ENCODE measurements at places on chromosomes 12 and 14.

GRCh38 chr14:59278111-59278510, 89.6 kb downstream of the DAAM1 start:
- no peak for DNase-seq

DNA sequence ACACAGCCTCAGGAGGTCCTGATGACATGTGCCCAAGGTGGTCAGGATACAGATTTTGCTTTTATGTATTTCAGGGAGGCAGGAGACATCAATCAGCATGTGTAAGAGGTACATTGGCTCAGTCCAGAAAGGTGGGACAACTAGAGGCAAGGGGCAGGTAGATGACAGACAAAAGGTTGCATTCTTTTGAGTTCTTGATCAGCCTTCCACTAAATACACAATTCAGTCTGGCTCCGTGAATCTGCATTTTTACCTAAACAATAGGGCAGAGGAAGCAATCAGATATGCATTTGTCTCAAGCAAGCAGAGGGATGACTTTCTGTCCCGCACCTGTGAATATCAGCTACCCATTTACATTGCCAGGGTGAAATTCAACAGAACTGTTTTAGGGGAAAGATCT, 178.6 kb downstream of the KSR2 start:
- no peak for DNase-seq

DNA sequence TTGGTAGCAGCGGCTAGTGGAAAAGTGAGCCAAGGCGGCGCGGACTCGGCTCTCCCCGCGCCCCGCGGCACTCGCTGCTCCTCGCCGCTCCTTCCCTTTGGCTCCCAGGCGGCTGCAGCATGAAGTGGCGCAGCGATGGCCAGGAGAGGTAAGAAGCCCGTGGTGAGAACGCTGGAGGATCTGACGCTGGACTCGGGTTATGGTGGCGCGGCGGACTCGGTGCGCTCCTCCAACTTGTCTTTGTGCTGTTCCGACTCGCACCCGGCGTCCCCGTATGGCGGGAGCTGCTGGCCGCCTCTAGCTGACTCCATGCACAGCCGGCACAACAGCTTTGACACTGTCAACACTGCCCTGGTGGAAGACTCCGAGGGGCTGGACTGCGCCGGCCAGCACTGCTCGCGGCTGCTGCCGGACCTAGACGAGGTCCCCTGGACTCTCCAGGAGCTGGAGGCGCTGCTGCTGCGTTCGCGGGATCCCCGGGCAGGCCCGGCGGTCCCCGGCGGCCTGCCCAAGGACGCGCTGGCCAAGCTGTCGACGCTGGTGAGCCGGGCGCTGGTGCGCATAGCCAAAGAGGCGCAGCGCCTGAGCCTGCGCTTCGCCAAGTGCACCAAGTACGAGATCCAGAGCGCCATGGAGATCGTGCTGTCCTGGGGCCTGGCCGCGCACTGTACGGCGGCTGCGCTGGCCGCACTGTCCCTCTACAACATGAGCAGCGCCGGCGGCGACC, 225.6 kb upstream of the CRY1 start:
- peak; percentile 62 for DNase-seq

GRCh38 chr12:12682284-12682683, 13.7 kb downstream of the GPR19 start:
- no peak for DNase-seq

- DNase-seq, result no peak
These were observed 40.0 kb downstream of the FBRSL1 start for GRCh38 chr12:132529906-132530305.

DNA sequence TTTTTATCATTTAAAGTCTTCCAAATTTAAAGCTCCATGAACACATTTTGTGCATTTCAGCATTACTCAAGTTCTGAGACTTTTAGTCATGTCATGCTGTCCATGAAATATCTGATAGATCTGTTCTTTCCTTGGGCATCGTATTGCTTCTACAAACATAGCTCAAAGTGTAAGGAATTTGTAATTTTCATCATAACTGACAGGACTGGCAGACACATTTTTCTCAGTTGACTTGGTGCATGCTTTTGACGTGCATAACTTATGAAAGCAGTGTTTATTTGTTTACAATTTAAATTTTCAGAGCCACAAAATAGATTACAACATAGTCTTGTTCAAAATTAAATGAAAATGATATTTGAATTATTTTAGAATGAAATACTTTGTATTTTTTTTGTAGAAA, 812.1 kb upstream of the NOVA1 start:
- no peak for DNase-seq

- DNase-seq, result no peak
These were observed 102.0 kb downstream of the HMGA2 start for GRCh38 chr12:65926119-65926908.

DNA sequence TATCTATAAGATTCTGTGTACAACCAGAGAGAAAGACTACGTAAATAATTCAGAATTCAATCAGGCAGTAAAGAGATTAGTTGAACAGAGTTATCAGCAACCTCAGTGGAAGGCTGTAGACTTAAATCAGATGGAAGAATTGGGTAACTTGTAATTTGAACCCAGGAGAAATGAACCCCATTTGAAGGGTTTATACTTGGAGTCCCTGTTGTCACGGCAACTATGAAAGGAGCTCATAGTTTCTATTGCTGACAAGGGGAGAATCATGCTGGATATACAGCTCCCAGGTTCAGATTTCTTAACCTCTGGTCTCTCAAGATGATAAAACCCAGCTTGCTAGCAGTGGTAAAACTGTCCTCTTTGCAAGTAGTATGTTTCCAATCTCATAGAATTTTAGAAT, 54.4 kb upstream of the BMP4 start:
- no peak for DNase-seq

DNA sequence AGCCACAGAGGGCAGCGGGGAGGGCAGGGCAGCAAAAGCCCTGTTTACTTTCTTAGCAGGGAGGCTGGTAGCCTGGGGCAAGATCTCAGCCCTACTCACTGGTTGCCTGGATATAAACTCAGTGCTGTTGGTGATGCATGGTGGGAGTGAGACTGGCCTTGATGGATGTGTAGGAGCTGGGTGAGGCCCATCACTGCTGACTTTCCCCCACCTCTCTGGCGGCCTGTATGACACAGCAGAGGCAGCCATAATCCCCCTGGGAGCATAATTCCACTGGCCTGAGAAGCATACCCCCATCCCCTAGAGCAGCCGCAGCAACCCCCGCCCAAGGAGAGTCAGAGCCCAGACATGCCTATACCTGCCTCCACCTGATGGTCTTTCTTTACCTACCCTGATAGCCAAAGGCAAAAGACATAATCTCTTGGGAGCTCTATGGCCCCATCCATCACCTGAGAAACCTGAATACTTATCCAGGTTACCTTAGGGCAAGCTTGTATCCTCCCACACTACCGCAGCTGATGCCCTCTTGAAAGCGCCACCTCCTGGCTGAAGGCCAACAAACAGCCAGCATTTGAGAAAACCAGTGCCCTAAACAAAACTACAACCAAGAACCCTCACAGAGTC, 59.3 kb downstream of the DNAI7 start:
- no peak for DNase-seq

GRCh38 chr14:50725761-50726160, 57.7 kb upstream of the SAV1 start:
- no peak for DNase-seq

GRCh38 chr14:78758333-78758732, 588.2 kb downstream of the NRXN3 start:
- no peak for DNase-seq

DNA sequence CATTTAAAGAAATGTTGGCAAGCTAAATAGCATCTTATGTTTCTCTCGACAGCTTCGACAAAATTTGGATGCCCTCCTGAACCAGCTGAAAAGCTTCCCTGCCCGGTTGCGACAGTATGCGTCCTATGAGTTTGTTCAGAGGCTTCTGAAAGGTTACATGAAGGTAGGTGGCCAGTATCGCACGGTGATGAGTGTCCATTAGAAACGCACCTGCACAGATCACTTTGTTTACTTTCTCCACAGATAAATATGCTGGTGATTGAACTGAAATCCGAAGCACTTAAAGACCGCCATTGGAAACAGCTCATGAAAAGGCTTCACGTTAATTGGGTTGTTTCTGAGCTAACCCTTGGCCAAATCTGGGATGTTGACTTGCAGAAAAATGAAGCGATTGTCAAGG, 36.5 kb downstream of the DYNC1H1 start:
- no peak for DNase-seq

DNA sequence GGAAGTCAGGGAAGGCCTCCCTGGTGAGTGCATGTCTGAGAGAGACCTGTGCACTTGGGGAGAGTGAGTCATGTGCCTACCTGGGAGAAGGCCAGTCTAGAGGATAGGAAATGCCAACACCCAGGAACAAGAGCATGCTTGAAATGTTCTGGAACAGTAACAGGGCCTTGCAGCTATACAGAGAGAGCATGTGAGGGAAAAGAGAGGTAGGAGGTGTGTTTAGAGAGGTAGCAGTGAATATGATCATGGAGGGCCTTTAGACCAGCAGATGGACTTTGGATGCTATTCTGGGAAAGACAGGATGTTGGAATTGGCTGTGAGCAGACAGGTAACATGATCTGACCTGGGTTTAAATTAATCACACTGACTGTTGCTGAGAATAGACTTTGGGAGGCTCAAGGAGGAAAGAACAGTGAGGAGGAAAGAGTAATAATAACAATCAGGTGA, 1143.6 kb downstream of the FLRT2 start:
- no peak for DNase-seq

DNA sequence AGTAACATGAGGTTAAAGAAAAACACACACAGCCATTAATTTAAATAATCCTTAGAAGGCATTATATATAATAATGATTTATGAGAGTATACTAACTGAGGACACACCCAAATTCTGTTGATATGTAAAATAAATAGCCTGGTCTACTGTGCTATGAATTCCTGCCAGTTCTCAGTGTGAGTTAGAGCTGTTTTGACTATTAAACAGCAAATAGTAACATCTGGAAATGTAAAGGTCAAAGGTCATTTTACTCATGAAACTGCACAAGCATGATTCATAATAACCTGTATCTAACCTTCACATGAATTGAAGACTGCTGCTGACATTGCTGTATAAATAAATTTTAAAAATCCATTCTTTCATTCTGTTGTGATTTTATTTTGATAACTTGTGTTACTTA, 966.7 kb downstream of the SLC6A15 start:
- DNase-seq, result no peak

DNA sequence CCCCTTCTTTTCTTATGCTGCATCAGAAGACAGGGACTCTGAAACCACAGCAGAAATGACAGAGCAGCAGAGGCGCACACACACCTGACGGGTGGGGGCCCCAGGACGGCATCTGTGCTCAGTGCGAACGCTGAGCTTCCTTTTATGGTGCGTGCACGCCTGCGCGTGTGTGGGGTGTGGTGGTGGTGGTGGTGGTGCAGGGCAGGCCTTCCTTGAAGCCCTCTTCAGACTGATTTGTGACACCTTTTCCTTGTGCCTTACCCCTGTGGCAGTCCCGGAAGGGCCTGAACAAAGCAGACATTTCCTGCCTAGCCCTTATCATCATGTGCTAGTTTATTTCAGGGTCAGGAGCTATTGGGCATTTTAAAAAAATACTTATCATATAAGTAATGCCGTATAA, 75.7 kb downstream of the TSPAN9 start:
- no peak for DNase-seq

DNA sequence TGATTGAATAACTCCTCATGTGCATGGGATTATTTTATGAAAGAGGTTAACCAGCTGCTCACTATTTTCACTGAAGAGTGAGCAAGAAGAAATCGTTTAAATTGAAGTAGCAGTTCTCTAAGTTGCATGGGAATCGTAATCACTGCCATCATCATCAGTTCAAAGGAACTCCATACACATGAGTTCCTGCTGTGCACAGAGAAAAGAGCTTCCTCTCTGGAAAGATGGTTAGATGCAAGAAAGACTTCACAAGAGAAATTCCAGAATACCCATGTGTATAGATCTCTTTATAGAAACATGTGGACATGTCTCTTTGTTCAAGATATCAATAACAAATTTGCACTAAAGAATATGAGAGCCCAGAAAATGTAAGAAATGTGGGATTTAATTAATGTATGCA, 291.3 kb downstream of the PDZRN4 start:
- no peak for DNase-seq

GRCh38 chr12:23569356-23569755, 380.1 kb downstream of the SOX5 start:
- DNase-seq, result no peak

DNA sequence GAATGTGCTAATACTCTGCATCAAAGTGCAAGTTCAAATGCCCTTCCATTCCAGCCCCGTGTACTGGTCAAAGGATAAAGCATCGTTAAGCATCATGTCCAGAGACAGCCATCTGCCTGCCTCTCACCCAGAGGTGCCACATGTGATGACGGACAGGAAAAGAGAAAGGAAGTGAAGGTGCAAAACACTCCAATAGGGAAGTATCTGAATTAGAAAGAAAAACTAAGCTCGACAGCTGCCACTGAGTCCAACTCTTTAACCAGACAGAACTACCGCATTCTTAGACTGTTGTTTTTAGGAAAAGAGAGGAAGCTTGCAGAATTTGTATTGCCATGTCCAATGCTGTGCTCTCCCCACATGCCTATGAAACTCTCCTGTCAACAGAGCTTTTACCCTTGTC, 465.0 kb upstream of the SOX5 start:
- DNase-seq, result no peak

GRCh38 chr12:2687726-2688125, 107.0 kb upstream of the FKBP4 start:
- no peak for DNase-seq

DNA sequence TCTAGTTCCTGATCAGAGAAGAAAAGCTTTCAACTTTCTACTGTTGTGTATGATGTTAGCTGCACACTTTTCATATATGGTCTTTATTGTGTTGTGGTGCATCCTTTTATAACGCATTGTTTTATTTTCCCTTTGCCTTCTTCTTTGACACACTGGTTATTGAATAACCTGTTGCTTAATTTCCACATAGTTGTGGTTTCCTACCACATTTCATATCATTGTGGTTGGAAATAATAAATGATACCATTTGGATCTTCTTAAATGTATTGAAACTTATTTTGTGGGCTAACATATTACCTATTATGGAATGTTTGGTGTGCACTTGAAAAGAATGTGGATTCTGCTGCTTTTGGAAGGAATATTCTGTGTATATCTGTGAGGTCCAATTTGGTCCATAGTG, 64.9 kb downstream of the GPHN start:
- DNase-seq, result no peak

GRCh38 chr14:35741345-35742031, 67.6 kb downstream of the RALGAPA1 start:
- DNase-seq, result no peak

GRCh38 chr12:27511031-27511722, 12.8 kb upstream of the PPFIBP1 start:
- no peak for DNase-seq

DNA sequence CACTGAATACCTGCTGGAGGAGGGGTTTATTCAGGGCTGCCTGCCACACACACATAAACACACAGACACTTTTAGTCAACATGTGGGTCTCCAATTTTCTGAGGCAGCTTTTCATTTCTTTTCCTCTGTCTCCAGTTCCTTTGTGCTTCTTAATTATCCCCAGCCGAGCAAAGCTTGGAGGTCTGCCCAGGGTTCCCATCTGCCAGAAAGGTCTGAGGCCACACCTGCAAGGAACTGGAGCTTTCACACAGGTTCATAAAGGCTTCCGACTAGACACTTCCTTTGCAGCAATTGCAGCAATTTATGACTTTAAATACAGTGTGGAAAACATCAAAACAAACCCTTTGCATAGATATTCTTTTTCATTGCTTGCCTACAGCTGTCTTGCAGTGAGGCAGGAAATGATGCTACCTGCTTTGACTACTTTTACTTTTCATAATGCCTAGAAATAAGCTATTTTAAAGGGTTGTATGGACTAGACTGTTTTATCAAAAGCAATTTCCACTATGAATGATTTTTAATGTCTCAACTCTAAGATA, 1318.9 kb downstream of the AACS start:
- no peak for DNase-seq

All from activated T-cell treated with anti-CD3 and anti-CD28 coated beads, Interleukin-2, amount 50 U/mL, for 24 hours (primary cell).